Memory B cell (primary cell): ENCODE measurements at places on chromosomes 12 and 14.
A peak's percentile ranks its signal among the peaks of the same experiment; 100 is the strongest.

GRCh38 chr14:45253754-45254310 is 830 bp upstream of the MIS18BP1 start:
- DNase-seq, result no peak

DNA sequence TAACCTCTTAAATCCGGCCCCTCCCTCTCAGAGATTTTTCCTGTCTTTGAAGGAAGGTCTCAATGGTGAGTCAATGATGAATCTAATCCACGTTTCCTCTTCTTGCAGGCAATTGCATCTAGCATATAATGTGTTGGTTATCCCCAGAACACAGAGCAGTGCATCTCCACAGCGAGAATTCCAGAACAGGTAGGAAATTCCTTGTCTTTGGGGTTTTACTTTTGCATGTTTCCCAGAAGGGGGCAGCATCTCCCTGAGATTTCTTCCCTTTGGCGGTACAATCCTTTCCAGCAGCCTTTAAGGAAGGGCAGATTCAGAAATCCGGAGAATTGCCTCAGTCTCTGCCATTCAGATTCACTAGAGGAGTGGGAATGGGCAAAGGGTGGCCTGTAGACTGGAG is 128.0 kb downstream of the KCNA5 start:
- no peak for DNase-seq

DNA sequence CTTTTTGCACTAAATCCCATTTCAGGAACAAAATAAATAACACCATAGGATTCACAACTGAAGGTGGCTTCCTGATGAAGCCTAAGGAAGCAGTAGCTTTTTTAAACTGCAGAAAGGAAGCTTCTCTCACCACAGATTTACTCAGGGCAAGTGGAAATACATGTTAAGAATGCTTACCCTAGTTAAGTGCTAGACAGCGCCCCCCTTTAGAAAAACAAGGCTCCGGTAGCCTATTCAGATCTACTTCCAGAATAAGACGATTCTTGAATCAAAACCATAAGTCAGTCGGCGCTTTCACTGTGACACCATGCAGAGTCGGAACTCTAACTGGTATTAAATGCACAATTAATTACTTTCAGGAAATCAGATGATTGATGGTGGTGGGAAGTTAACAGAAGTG is 41.9 kb downstream of the E2F7 start:
- no peak for DNase-seq

GRCh38 chr12:101563212-101563611 is 31.6 kb upstream of the MYBPC1 start:
- DNase-seq, result no peak

DNA sequence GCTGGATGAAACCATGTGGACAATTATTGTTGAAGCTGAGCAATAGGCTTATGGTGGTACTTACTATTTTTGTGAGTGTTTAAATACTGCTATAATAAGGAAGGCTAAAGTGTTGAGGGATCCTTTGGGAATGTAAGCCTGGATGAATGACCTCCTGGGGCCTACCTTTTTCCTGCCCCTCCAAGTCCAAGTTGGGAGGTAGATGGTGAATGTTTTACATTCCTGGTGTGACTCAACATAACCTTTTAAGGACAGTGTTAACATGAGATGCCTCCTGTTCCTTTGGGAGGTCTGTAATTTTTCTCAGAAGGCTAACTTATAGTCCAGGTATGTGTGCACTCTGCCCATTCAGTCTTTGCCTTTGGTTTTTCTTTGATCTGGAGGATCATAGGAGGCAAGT is 315.9 kb downstream of the NRXN3 start:
- DNase-seq, result no peak

GRCh38 chr14:106850913-106851825 is 1324.8 kb downstream of the TMEM121 start:
- peak; percentile 55 for DNase-seq

DNA sequence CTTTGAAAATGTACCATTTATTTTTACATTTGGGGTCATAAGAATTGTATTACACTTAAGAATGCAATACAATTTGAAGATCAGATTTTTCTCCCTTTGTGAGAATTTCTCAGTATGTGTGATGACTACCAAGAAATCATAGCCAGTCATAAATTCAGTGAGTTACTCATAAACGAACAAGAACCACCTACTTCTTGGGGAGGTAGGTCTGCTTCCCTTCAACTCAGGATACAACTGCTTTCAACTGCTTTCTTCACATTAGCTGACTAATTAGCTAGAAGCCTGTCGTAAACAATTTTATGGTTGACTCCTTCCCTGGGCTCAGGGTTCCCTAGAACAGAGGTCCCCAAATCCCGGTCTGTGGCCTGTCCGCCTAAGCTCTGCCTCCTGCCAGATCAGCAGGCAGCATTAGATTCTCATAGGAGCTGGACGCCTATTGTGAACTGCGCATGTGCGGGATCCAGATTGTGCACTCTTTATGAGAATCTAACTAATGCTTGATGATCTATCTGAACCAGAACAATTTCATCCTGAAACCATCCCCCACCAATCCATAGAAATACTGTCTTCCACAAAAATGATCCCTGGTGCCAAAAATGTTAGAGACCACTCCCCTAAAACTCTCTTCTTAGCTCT is 3.7 kb downstream of the ANG start:
- DNase-seq, result no peak

- DNase-seq, result no peak
Measured at GRCh38 chr14:68144051-68144681, 324.6 kb downstream of the RAD51B start.

GRCh38 chr12:94175763-94176668 is 27.6 kb downstream of the PLXNC1 start:
- no peak for DNase-seq

GRCh38 chr14:21384494-21384851 is 654 bp upstream of the SUPT16H start:
- no peak for DNase-seq

DNA sequence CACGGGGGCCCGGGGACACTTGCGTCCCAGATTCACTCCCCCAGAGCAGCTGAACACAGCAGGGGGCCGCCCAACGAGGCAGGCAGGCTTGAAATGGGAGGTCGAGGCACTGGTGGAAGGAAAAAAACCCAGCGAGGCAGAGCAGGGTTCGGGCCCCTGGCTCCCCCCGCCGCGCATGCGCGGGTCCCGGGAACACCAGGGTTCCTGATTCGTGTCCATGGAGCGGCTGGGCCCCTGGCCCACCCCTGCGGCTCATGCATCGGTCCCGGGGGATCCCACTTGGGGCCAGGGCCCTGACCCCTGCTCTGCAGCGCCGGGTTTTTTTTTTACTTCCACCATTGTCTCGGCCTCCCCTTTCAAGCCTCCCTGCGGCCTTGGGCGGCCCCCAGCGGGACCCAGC is 321.5 kb downstream of the ALG10 start:
- DNase-seq, result no peak

- DNase-seq, result no peak
Measured at GRCh38 chr12:44930972-44931600, 55.0 kb upstream of the NELL2 start.

DNA sequence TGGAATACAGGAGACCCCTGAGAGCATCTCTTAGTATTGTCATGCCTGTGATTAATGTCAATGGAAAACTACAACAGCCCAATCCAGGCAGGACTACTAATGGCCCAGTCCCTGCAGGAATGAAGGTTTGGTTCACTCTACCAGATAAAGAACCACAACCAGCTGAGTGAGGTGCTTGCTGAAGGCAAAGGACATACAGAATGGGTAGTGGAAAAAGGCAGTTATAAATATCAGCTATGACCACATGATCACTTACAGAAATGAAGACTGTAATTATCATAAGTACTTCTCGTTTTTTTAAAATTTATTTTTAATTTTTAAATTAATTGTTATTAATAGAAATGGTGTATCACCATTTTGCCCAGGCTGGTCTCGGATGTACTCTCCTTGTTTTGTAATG is 17.2 kb upstream of the LPCAT3 start:
- no peak for DNase-seq

DNA sequence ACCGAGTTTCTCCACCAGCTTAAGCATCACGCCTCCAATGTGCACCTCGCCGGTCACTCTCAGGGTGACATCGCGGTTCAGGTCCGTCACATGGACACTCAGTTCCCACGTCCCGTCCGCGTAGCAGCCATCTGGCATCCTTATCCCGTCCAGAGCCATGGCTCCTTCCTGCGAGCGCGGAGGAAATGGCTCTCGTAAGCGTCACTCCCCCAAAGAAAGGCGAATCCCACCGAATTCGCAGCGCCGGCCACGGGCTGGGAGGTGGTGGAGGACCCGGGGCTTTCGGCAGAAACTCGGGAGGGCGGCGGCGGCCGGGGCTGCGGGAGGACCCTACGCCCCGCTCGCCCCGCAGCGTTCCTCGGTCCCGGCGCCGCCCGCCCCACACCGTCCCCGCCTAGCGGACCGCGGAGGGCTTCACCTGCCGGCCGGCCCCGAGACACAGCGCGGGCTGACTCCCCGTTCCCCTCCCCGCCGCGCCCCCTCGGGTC is 396 bp downstream of the FERMT2 start:
- peak; percentile 14 for DNase-seq

GRCh38 chr12:112617153-112617505 is 174.4 kb upstream of the RPH3A start:
- no peak for DNase-seq

DNA sequence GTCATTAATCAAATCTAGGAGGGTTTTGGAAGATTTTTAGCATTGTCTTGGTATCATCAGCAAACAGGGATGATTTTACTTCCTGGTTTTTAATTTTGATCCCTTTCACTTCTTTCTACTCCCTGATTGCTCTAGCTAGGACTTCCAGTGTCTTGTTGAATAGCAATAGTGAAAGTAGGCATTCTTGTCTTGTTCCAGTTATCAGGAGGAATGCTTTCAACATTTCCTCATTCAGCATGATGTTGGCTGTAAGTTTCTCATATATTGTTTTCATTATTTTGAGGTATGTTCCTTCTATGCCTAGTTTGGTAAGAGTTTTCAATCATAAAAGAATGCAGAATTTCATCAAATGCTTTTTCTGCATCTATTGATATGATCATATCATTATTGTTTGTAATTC is 244.2 kb upstream of the CLEC14A start:
- no peak for DNase-seq

GRCh38 chr14:20626274-20626673 is 15.2 kb downstream of the OR6S1 start:
- DNase-seq, result no peak

- no peak for DNase-seq
Measured at GRCh38 chr12:111212814-111213456, 156.0 kb downstream of the PHETA1 start.

- DNase-seq, result no peak
Measured at GRCh38 chr14:25062022-25062321, 12.0 kb upstream of the STXBP6 start.

- no peak for DNase-seq
Measured at GRCh38 chr12:15278816-15279658, 43.3 kb upstream of the PTPRO start.

DNA sequence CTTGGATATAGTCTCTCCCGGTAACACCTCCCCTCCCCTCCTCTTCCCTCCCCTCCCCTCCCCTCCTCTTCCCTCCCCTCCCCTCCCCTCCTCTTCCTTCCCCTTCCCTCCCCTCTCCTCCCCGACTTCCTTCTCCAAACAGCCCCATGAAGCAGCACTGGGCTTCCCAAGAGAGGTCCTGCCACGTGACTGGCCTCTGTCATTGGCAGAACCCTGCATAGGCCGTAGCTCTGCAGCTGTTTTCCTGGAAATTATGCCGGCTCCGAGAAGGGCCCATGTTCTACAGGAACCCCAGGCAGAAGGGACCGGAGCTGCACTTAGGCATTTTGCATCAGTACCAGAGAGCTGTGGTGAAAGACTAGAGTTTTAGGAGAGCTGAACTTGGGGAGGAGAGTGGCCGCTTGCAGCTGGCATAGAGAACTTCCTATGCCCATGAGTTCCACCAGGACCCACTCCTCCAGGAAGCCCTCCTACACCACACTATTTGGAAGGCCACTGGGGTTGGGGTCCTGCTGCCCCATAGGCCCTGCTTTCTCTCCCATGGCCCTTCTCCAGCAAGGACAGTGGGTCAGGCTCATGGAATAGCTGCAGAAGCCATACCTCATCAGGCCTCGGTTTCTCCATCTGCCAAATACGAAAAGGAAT is 5.1 kb upstream of the TNFAIP2 start:
- DNase-seq, result no peak

DNA sequence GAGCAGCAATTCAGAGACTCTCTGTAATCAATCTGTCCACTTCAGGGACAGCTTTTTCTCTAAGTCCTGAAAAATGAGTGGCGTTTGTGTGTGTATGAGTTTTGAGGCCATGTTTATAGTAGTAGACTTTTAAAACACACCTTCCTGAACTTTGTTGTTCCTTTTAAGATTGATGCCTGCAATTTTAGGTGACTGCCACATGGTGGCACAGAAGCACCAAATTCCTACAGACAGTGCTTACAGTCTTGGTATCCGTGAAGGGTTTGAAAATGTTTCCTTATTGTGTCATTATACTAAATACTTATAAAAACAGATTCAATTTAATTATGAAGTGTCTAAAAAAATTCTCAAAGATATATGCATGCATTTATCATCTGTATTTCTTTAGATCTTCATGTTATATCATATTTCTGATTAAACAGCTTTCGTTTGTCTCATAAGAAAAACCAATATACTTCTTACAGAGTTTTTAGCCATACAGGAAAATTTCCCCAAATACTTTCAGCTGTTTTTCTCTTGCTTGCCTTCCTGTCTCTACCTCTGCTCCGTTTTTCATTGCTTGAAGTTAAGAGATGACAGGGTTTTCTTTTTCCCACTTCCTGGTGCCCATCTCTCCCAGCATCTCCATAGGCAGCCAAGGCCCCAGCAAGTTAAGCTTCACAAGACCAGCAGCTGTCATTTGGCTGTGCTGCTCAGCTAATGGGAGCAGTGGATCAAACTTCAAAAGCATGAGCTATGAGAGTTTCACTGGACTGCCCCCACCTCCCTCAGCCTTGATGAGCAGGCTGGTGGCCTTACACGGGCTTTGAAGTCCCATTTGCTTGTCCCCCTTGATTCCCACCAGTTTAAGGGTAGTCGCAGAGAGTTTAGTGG is 259.6 kb downstream of the AKAP6 start:
- no peak for DNase-seq

DNA sequence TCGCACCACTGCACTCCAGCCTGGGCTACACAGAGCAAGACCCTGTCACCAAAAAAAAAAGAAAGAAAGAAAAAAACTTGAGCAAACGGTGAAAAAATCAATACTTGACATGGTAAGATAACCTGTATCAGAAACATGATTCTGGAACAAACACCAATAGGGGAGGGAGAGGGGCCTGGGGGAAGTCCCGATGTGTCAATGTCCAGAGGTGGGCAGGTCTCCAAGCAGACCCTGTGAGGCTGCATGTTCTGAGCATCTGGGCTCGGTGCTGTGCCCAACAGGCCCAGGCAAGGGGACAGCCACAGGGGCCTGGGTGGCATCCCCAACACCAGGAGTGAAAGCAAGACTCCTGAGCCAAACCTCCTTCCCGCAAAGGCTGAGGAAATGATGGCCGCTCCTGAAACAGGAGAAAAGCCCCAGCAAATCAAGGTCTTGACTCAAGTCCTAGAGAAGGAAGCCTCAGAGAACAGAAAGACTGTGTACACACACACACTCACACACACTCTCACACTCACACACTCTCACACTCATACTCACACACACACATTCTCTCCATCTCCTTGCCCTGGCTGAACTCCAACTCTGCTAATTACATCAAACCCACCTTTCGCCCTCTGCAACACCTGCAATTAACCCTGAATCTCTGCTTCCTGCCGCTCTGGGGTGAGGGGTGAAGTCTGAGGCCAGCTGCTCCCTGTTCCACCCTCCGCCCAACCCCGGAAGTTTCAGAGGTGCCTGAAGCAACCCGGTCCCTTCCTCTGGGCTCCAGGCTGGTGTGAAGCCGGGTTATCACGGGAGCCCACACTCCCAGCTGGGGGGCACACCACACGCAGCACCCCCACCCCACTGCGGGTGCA is 20.4 kb downstream of the CCDC88C start:
- DNase-seq, result no peak

GRCh38 chr12:29082522-29082921 is 66.6 kb upstream of the FAR2 start:
- DNase-seq, result no peak

- no peak for DNase-seq
Measured at GRCh38 chr14:38391334-38391733, 135.4 kb upstream of the CLEC14A start.
